Posterior cingulate gyrus (tissue), 11 donors: ENCODE measurements at places on chromosomes 6 and 20.

DNA sequence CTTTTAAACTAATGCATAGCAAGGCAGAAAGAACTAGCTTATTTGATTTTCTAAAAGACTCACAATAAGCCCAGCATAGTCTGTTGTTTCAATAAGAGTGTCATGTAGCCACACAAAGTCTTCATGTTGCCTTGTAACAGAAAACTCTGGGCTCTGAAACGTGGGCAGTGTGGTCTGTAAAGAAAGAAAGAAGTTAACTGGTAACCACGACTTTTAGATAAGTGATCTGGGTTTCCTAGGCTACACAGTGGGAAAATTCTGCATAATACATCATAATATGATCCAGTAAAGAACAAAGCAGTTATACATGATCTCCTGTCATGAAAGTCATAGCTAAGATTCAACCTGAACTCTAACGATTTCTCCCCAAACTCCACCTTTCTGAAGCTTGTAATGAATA is 13.3 kb downstream of the SNX5 start:
- DNase-seq, result no peak

GRCh38 chr6:131283466-131284175 is 148.4 kb downstream of the AKAP7 start:
- DNase-seq, result no peak

DNA sequence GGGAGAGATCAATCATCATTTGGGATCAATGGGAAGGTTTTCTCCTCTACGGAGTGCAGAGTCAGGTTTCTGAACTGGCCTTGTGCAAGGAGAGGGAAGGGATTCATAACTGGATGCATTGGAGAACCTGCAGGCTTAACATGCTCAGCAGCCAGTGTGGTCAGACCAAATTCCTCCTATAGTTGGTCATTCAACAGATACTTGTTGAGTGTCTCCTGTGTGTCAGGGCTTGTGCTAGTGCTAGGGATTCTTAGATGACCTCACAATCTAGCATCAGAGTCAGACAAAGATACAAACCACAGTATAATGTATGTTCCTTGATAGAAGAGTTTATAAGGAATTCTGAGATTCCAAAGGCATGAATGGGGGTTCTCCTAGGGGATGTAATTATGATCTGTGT is 23.9 kb downstream of the RALY start:
- DNase-seq, result no peak

DNA sequence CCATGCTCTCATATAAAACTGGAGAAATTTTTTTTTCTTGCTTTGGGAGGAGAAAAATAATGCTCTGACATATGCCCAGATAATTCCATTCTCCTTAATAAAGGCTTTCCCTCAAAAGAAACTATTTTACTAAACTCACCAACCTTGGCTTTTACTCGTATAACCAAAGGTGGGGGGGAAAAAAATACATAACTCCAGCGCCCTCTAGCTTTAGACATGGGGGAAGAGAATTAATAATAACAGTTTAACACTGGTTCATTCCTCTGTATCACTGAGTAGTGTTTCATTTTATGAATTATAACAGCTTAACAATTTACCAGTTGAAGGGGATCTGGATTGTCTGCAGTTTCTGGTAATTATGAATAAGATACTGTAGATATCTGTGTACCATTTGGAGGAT is 1226.1 kb downstream of the GRIK2 start:
- no peak for DNase-seq

DNA sequence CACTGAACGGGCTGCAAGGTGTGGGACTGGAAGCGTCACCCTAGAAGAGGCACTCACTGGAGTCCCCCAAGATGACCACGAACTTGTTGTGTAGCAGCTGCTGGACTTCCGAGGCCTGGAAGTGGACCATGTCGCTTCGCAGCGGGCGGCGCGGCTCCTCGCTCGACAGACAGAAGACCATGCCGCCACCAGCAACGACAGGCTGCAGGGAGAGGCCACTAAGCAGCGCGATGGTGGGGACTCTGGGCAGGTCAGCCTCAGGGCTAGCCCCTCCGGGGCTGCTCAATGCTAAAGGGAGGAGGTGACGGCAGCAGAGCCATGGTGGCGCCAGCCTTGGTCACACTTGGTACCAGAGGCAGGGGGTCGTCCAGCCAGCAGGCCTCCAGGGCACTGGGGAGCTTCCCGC is 720 bp downstream of the PCED1A start:
- DNase-seq, result no peak

DNA sequence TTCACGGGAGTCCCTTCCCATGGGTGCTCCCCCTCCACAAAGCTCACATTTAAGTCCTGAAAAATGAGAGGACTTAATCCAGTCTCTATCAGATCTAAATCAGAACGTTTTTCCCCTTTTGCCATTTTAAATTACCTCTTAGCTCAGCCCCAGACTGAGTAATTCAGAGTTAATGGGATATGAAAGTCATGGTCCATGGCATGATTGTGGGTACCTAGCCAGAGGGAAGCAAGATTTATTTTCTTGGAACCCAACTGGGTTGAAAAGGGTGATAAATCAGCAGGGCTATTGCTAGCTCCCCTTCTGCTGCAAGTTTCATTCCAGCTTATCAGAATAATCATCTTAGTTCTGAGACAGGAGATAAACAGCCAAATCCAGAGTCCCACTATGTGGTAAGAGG is 320.2 kb upstream of the CHD6 start:
- no peak for DNase-seq

DNA sequence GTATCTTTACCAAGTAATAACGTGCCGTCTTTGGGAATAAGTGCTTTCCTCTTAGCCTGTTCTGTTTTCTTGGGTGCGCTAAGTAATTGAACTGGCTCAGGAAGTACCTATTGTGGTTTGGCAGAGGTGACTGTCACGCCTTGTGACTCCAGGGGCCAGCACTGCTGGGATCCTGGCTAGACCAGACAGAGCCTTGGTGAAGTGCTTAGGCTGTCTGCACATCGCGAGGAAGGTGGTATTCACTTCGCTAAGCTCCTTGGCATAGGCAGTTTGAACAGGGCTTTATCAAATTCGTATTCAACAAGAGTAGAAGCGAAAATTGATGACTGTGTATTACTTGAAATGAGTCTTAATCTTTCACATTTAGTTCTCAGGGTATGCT is 17.6 kb downstream of the PRDM1 start:
- DNase-seq, result peak; percentile 48

DNA sequence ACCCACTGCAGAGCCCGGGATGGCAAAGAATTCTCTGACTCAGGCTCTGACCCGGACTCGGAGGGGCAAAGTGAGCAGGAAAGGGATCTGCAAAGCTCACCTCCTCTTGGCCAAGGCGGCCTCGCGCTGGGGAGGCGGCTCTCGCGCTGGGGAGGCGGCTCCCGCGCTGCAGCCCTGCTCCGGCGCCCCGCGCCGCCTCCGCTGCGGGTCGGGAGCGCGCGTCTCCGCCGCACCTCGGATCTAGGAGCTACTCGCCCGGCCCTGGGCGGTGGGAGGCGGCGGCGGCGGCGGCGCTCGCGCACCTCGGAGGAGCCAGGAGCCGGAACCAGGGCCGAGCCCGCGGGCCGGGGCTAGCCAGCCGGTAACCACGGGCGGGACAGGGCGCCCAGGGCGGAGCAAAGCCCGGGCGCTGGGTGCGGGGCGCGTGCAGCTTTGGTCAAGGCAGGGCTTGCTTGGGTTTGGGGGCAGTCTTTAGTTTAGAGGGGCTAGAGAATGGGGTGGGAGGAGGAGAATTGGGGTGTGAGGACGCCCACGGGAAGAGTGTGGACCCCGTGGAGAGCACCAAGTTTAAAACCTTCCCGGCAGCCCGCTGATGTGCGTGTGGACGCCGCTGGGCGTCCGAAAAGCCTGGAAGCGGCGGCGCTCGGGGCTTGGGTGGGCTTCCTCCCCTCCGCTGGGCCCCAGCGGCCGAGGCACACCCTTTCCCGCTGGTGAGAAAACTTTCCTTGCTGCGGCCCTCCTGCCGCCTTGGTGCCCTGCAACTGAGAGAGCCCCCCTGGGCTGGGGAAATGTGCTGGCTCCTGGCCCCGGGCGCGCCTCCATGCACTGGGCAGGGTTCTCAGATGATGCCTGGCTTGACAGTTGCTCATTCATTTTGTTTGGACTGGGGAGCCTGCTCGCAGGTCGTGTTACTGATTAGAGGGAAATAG is at the start of gene MRAP2:
Gene MRAP2 (plus strand): TSS at position 250 of the 929 bp plus-strand sequence. CDS start 21,547 bp downstream, outside the sequence.
- peak; percentile 84 for DNase-seq

DNA sequence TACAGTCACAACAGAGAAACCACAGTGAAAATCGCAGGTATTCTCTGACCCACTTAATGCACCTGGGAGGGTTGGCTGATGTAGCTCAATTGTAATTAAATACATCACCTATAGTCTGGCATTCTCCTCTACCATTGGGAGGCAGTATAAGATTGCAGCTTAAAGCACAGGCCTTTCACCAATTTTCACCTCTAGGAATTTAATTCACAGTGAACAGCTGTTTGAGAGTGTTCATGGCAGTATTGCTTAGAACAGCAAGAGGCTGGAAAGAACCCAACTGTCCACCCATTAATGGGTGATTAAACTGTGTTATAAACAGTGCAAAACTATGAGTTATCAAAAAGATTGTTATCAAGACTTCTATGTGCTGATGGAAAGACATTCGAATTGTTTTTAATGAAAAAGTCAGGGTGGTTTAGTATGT is 2.0 kb downstream of the EDEM2 start:
- DNase-seq, result no peak

GRCh38 chr6:117483004-117483644 is 650 bp downstream of the DCBLD1 start:
- DNase-seq, result peak; percentile 27

GRCh38 chr20:10802236-10802635 is 128.4 kb upstream of the JAG1 start:
- DNase-seq, result no peak

- DNase-seq, result no peak
Measured at GRCh38 chr20:33481431-33481941, 8.4 kb upstream of the CBFA2T2 start.

DNA sequence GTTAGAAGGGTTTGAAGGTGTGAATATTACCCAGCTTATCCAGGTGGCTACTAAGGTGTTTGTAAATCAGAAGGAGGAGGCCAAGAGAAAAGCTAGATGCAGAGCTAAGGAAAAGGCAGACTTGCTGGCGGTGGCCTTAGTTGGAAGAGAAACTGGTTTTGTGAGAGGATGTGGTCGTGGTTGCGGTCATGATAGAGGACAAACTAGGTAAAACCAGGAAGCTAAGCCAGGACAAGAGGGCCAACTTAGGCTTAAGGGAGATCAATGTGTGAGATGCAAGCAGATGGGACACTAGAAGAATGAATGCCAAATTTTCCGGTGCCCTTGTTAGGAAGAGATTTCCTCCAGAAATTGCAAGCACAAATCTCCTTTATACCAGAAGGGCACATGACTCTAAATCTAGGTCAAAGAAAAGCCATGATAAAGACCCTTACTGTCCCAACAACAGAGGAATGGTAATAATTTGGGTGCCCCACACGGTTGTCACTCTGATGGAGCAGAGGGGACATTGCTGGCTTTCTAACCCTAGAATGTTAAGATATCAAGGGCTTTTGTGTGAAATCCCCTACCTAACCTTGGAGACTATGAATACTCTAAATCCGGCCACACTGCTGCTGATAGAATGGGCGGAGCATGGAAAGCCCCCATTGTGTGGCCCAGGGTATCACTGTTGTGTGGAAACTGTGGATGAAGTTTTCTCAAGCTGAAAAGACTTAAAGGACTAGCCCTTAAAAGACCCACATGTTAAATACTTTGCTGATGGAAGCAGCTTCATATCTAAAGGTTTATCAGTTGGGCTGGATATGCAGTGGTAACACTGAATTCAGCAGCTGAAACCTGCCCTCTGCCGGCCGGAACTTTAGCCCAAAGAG is 7.8 kb downstream of the IL22RA2 start:
- no peak for DNase-seq

- DNase-seq, result no peak
Measured at GRCh38 chr6:16974387-16974673, 127.5 kb upstream of the STMND1 start.

- DNase-seq, result no peak
Measured at GRCh38 chr6:146087386-146087785, 58.5 kb downstream of the GRM1 start.

GRCh38 chr6:36350681-36351571 is 14.2 kb upstream of the BNIP5 start:
- no peak for DNase-seq

GRCh38 chr20:9742821-9743220 is 96.1 kb downstream of the PAK5 start:
- DNase-seq, result no peak

GRCh38 chr6:29552512-29553051 is 7.0 kb downstream of the UBD start:
- DNase-seq, result no peak

- no peak for DNase-seq
Measured at GRCh38 chr6:128112494-128112893, 211.6 kb upstream of the THEMIS start.

DNA sequence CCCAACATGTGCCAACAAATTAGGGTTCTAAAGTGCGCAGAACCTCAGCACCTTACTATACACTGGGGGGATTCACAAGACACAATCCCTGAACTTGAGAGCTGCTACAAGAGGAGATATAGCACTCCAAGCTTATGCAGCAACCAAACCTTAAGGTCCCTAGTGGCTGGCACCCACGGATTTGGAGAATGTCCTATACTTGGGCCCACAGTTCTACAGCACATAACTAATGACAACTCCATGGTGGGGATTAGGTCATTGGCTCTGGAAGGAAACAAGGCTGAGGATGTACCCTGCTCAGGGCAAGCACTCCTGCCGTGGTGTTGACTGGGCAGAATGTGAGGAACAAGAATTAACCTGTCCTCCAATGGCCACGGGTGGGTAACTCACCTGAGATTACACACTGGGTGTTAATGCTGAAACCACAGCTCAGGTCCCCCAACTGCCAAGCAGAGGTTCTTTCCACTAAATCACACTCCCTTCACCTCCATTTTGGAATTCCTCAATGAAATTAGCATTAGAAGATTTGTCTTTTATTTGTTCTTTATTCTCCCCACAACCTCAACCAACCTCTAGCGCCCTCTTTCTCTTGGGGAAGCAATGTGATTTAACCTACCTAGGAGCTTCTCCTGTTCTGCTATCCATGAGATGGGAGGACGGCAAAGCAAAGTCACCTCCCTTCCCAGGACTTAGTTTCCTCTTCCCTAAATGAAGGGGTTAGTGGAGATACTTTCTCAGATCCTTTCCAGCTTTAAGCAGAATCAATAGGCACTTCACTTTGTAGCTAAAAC is 32.0 kb downstream of the TRERF1 start:
- no peak for DNase-seq

- no peak for DNase-seq
Measured at GRCh38 chr6:90222724-90223198, 73.9 kb downstream of the BACH2 start.

- DNase-seq, result no peak
Measured at GRCh38 chr20:12593342-12593873, 415.4 kb upstream of the SPTLC3 start.

GRCh38 chr6:137102851-137103492 is 58.2 kb upstream of the IL20RA start:
- no peak for DNase-seq

- DNase-seq, result no peak
Measured at GRCh38 chr6:52482903-52483670, 62.9 kb downstream of the EFHC1 start.

DNA sequence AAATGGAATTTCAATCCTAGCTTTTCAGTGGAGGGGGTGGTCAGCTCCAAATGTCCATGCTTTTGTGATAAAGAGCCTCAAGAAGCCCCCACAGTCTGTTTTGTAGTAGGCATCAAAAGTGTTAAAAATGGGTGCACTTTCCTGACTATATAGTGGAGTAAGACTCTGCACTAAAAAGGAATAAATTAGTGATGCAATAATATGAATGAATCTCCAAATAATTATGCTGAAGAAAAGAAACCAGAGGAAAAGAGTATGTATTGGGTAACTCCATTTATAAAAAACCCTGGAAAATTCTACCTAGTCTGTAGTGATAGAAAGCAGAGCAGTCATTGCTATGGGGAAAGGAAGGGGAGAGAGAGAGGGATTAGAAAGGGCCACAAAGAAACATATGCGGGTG is 310.4 kb upstream of the SUPT3H start:
- no peak for DNase-seq

GRCh38 chr6:3363296-3364025 is 93.4 kb downstream of the SLC22A23 start:
- DNase-seq, result no peak
